Kidney epithelial cell (primary cell): ENCODE measurements at places on chromosomes 3 and 15. TPM values are rescaled to one million over a fixed set of nuclear protein-coding genes. Genes with fewer than 3 reads are reported as not detected.

GRCh38 chr3:43246976-43247375, 39.4 kb upstream of the SNRK start:
- DNase-seq: no peak

GRCh38 chr3:129824926-129825541, 68.5 kb downstream of the TMCC1 start:
- peak; percentile 4 for DNase-seq

- DNase-seq: no peak
Measured at GRCh38 chr15:61974759-61975158, 85.5 kb downstream of the VPS13C start.

DNA sequence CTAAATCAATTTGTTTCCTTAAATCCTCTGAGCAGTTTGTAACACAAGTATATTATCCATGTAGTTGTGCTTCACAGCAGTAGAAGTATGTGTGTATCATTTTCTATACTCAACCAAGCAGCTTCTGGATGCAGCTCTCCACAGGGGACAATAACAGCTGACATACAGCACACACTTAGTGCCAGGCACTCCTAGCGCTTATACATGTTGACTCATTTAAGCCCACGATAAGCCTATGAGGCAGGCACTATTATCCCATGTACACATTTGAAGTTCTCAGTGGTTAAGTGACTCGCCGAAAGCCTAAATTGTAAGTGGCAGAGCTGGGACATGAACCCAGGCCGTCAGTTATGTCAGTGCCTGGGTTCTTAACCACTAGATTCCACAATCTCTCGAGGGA, 20.3 kb upstream of the LPP start:
- no peak for DNase-seq

The CRYGS gene
- total RNA-seq: 1.8 and 2.7 TPM in 2 replicates

GRCh38 chr3:194221336-194221735, 85.4 kb downstream of the HES1 start:
- DNase-seq: no peak

The TRIM42 gene
- total RNA-seq: not detected in 2 replicates

The FETUB gene
- total RNA-seq: not detected in 2 replicates
